Fibroblast of skin of right quadriceps (primary cell): ENCODE measurements at places on chromosomes 1 and 21.

GRCh38 chr1:203492082-203492747 lies 1.7 kb upstream of the OPTC start:
- DNase-seq: no peak

GRCh38 chr1:214899908-214900460 lies 182.6 kb upstream of the KCNK2 start:
- DNase-seq: peak; percentile 56

GRCh38 chr1:192506741-192507155 lies 68.8 kb upstream of the RGS1 start:
- DNase-seq: peak; percentile 58

DNA sequence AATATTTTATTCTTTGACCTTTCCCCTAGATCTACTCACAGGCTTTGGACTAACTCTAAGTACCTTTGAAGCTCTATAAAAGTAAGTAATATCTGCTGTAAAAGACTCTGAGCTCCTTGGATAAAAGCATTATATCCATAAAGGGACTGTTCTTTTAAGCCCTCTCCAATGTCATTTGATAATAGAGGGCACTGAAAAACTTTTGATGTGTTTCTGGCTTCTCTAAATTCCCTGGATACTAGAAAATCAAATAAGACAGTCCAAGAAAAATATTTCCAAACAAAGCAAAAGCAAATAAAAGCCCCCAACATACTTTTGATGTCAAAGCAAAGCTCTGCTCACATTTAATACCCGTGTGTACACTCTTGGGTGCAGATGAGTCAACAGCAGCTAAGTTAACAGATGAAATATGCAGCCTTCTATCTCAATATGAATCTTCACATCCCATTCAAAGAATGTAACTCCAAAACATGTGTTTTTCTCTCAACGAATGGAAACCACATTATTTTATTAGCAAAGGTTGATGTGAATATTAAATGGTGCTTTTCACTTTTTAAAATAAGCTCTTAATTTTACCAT lies 230.3 kb downstream of the CENPF start:
- peak; percentile 92 for DNase-seq
